Activated CD8-positive, alpha-beta memory T cell treated with anti-CD3 and anti-CD28 coated beads for 48 hours (primary cell): ENCODE measurements at places on chromosomes 3 and 15.

DNA sequence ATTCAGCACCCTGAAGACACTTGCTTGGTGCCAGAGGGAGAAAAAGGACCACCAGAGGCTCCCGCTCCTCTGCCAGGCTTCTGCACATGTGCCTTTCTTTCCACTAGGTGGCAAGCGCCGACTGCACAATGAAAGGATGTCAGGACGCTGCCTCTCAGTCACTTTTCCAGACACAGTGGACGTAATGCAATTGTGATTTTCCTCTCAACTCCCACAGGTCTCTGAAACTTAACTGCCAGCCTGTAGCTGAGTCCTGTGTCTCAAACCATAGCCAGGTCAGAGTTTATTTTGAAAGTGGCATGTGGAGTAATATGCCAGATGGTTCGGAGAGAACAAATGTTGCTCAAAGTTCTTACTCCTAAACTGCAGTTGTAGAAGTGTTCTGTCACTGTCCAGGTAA lies 162.9 kb downstream of the ITPR1 start:
- DNase-seq, result no peak

DNA sequence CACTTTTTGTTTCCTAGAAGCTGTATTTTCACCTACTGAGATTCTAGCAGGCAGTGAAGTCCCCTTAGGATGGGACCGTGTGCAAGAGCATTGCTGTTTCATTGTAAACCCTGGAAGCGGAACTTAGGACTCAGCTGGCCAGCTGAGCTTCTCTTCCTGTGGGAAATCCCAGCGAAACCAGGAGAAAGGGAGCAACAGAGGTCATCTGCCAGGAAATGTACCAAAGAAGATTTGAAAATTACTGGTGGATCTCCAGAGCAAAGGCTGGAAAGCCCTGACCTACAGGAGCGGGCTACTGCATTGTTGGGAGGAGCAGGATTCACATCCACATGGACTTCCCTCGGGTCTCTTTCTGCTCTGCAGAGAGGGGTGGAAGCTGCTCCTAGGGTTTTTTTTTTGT lies 7.6 kb upstream of the ADPRH start:
- DNase-seq, result no peak

GRCh38 chr3:39748763-39749162 lies 60.6 kb upstream of the MYRIP start:
- no peak for DNase-seq

- DNase-seq, result no peak
Measured at GRCh38 chr3:133733226-133733625, 13.0 kb upstream of the TF start.

GRCh38 chr15:69756440-69756839 lies 303.8 kb downstream of the RPLP1 start:
- no peak for DNase-seq

- no peak for DNase-seq
Measured at GRCh38 chr3:63400246-63400860, 122.2 kb downstream of the SYNPR start.

DNA sequence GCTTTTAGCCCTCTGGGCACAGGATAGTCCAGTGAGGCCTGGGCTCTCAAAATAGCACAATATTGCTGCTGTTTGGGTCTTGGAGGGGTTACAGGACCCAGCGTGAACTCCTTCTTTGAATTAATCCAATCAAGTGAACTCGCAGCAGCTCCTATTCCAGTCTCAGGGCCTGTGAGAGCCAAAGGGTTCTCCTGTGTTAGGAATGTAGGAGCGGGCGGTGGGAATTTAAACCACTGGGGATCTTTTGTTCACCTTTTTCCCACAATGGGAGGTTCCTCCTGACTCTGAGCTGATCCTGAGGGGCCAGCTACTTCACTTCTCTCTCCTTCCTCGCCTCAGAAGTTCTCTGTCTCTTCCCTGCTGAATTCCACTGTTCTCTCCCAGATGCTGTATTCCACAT lies 504.0 kb downstream of the UNC13C start:
- DNase-seq, result no peak

GRCh38 chr3:112376241-112376911 lies 43.4 kb downstream of the CD200 start:
- DNase-seq, result no peak
